Activated naive CD4-positive, alpha-beta T cell treated with anti-CD3 and anti-CD28 coated beads, Interleukin-2, amount 10 ng/mL, durations not matched to agents 7 days and 5 days (primary cell): ENCODE measurements at places on chromosomes 2 and 18.

- DNase-seq: no peak
Observed at GRCh38 chr2:101817481-101817880, 120.0 kb downstream of the MAP4K4 start.

DNA sequence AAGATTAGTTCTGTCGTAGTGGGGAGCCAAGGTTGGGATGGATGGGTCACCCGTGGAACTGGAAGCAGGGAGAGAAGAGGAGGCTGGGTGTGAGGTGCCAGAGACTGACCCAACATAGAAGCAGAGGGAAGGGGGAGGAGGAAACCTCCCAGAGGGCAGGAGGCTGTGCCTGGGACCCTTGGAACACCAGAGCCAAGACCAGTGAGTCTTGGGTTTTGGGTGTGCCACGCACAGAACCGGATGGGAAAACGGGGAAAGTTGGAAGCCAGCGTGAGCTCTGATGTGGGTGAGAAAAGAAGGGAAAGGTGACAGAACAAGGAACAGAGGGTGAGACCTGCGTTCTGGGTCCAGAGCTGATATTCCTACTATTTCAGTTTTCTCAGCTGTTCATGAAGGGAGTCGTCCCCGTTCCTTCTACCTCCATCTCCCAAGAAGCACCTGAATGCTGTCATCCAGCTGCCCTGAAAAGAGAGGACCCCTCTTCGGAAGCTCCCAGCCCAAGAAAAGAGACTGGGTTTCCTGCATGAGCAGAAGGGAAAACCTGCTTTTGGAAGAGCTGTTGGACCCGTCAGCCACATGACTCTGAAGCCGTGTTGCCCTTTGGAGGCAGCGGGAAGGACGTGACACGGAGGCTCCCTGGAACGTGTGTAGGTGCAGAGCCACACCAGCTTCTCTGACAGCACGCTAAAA lies 250.1 kb downstream of the NDUFA10 start:
- peak; percentile 11 for DNase-seq

GRCh38 chr2:40483549-40484243 lies 31.8 kb upstream of the SLC8A1 start:
- DNase-seq: no peak

- peak; percentile 70 for DNase-seq
Observed at GRCh38 chr2:26577442-26578112, 63.6 kb downstream of the CIB4 start.

DNA sequence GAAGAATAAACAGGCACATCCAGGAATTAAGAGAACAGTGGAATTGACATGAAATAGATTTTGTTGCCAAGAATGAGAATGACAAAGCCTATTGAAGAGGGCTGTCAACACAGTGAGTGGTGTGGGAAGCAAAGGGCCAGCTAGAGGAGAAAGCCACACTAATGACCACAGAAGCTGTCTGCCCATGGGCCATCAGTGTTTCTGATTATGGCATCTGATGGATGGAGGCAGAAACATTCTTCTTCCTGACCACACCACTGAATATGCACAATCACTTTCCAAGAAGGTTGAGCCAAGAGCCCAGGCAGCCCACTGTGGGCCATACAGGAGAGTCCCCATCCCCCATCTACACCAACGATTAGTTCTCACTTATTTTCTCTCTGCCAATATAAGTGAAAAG lies 146.0 kb upstream of the SH3BP4 start:
- DNase-seq: no peak

DNA sequence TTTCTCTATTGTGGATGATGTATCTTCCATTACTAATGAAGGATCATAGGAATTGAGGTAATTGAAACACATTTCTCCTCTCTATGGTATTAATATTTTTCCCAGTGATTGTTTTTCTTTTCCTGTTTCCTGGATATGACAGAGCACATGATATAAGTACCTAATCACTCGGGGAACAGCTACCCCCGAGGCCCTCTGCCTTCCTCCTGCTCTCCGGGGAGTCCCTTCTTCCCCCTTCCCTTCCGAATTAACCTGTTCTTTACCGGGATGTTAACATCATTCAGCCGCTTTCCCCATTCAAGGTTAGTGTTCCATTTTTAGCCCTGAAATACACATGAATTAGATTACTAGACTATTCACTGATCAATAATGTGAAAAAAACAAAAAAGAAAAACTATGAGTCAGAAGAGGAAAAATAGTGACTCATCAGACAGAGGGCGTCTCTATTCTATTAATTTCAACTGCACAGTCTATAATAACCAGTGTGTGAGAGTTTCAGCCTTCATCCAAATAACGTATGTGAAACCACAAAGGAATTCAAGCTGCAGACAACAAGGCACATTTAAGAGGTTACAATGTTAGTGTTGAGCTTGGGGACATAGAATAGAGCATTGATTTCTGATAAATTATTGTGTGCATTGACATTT lies 450.8 kb downstream of the DLGAP1 start:
- DNase-seq: no peak

- DNase-seq: no peak
Observed at GRCh38 chr2:202814226-202814625, 57.3 kb downstream of the ICA1L start.

- peak; percentile 51 for DNase-seq
Observed at GRCh38 chr2:172200495-172201085, 97.9 kb upstream of the DLX2 start.

DNA sequence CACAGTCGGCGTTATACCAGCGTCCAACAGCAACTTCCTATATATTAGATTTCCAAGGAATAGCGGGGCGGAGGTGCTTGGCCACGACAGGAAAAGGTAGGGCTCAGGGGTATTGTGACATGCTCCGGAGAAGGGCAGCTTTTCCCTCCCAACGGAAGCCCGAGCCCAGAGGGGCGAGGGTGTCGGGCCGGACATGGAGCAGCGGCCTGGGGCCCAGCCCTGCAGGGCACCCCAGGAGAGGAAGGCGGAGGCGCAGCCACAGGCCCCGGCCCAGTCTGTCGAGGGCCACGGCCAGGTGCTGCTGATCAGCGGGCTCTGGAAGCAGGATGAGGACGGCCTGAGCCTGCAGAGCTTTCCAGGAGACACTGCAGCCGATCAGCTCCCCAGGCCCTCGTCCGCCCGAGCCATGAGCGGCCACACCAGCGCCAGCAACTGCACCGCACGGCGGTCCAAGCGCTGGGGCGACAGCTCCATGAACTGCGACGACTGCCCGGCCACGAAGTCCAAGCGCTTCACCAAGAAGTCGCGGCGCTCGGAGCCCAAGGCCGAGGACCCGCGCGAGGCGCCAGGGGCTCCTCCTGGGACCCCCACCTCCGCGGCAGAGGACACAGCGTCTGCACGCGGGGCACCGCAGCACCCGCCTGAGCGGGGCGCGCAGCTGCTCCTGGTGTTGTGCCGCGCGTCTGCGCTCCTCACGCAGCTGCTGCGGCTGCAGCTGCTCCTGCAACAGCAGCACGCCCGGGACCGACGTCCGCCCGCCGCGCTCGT lies 5.6 kb upstream of the SPATA3 start:
- DNase-seq: no peak

GRCh38 chr2:65165558-65165957 lies 35.7 kb upstream of the RAB1A start:
- no peak for DNase-seq

DNA sequence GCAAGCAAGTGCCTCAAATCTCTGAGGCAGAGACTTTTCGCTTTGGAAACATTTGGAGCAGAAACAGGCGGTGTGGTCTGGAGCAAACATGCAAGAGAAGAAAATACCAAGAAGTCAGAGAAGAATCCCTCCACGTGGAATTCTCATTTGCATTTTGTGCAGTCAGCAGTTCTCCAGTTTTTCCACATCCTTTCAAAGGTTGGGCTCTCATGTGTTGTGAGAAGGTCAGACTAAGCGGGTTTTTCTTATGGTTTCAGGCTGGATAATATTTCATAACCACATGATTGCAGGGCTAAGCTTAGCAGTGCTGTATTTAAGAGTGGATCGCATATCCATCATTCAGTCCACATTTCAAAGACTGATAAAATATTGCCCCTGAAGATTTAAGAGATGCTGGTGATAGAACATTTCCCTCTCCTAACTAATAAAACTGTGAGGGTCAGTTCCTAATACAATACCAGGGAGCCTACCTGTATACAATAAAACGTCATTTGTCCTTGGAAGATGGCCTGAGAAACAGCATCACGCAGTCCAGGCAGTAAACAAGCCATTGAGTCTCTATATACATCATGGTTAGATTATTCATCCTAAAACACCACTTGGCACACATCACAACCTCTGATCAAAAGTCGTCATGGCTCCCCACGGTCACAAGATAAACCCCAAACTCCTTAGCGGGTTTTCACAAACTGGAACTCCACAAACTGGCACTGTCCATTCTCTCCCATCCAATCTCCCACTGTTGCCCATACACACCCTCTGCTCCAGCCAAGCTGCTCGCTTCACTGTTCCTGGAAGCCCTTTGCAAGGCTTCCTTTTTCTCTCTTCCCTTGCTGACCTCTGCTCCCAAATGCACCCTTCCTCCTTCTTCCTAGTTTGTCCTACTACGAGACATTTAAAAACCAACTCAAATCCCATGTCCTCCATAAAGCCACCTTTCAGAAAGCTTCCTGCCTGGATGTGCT lies 31.5 kb downstream of the ANKRD44 start:
- DNase-seq: no peak

GRCh38 chr18:10661317-10661716 lies 135.5 kb downstream of the NAPG start:
- no peak for DNase-seq

GRCh38 chr2:126776692-126777619 lies 121.0 kb downstream of the GYPC start:
- DNase-seq: peak; percentile 85

- DNase-seq: no peak
Observed at GRCh38 chr2:239822146-239822831, 202.9 kb downstream of the NDUFA10 start.

- DNase-seq: no peak
Observed at GRCh38 chr2:217974389-217975005, 28.3 kb downstream of the TNS1 start.

- DNase-seq: no peak
Observed at GRCh38 chr18:3689091-3689490, 239.1 kb downstream of the TGIF1 start.

DNA sequence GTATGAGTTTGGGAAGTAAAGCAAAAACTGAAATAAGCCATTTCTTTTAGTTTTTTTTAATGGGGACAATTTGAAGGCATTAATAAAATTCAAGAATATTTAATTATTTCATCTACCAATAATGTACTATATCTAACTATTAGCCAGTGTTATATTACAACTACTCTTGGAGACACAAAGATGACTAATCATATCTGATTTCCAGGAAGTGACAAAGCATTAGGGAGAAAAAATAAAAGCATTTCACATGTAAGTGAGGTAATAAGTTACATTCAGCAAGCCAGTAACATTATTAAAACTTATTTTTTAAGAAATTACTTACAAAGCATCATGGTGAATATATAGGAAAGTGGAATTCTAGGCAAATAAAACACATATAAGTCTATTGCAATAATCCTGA lies 781.3 kb upstream of the NRXN1 start:
- DNase-seq: no peak

DNA sequence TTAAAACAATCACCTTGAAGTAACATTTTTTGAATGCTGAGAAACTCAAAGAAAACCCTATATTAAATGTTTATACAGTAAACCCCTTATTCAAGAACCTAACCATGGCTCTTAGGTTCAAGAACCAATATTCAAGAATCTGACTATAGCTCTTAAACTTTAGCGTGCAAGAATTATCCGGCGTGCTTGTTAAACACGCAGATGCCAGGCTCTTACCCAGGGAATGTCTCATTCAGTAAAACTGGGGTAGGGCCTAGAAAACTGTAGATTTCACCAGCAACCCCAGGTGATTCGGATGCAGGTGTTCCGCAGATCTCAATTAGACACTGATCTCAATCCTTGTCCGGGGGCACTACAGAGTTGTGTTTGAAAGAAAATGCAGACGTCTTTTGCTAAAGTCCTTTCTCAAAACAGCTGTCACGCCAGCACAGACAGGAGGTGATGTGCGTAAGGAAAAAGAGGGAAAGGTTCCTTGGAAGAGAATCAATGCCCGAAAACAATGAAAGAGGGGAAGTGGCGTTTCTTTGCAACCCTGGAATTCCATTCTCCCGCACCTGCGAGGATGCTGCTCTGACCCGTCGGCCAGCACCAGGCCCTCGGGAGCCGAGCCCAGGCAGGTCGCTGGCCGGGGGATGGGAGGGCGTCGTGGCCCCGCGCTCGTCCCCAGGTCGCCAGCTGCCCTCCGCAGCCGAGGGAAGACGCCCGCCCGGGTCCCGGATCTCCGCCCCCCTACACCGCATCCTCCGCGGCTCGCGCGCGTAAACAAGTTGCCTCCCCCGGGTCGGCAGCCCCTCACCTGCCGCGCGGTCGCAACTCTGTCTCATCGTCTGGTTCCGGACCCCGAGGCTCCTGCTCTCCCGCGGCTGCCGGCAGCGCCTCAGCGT lies 851 bp downstream of the EIF2AK3 start:
- DNase-seq: peak; percentile 79

- no peak for DNase-seq
Observed at GRCh38 chr2:178082408-178083045, 9.9 kb upstream of the PDE11A start.

GRCh38 chr2:151757861-151758260 lies 23.6 kb upstream of the NEB start:
- DNase-seq: no peak

DNA sequence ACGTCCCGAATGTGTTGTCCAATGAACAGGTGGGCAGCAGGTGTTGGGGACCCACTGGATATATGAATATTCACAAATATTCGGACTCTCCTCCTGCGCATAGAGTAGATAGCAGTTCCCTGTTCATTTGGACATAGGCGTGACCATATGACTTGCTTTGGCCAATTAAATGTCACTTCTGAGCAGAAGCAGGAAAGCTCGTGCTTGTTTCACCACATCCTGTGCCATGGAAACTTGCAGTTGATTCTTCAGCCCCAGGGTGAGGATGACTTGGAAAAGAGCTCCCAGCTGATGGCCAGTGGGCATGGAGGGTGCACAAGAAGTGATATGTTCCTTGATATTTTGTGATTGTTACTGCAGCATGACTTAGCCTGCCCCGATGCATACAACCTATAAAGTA lies 52.6 kb downstream of the PTPRM start:
- no peak for DNase-seq

- peak; percentile 57 for DNase-seq
Observed at GRCh38 chr2:26786207-26787028, 562 bp downstream of the CENPA start.

- DNase-seq: no peak
Observed at GRCh38 chr2:145724311-145724898, 1204.5 kb upstream of the ZEB2 start.

DNA sequence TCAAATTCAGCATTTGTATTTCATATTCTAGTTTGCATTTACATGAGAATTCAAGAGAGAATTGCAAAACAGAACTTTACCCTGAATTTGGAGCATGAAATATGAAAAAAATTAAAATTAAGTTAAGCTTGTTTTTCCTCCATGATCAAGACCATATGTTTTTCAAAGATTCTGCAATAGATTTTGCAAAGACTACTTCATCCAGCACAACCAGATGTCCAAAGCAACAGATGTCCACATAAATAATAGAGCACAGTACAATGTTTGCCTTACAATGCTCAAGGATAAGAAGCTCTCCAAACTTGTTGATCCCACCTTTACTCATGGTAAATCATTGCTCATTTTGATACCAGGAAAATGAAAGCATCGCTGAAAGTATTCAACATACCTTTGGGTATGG lies 25.6 kb downstream of the FAP start:
- DNase-seq: no peak
